ENCODE measurements at places on chromosomes 12 and 14. TPM values are rescaled to one million over a fixed set of nuclear protein-coding genes. Genes with fewer than 3 reads are reported as not detected.

- no peak overlapping the region for H3K27ac ChIP-seq
- H3K4me1 ChIP-seq, result no peaks in the 10 kb centered on the region
- no peak overlapping the region for H3K4me3 ChIP-seq
- peaks cover 13% of the 10 kb centered on the region for H3K27me3 ChIP-seq
These were observed 140.6 kb upstream of the PRMT8 start for GRCh38 chr12:3350432-3350831.

- no peaks in the 10 kb centered on the region for H3K36me3 ChIP-seq
- peaks cover 31% of the 10 kb centered on the region for H3K4me1 ChIP-seq
- no peaks in the 10 kb centered on the region for H3K27me3 ChIP-seq
- DNase-seq, result no peak
- H3K27ac ChIP-seq, result no peak overlapping the region
These were observed 57.7 kb downstream of the ARF6 start for GRCh38 chr14:49950275-49951228.

Gene ZC2HC1C
- not detected for total RNA-seq

Gene TTC6
- total RNA-seq, result not detected

Gene WSCD2
- 1.9 TPM for total RNA-seq

DNA sequence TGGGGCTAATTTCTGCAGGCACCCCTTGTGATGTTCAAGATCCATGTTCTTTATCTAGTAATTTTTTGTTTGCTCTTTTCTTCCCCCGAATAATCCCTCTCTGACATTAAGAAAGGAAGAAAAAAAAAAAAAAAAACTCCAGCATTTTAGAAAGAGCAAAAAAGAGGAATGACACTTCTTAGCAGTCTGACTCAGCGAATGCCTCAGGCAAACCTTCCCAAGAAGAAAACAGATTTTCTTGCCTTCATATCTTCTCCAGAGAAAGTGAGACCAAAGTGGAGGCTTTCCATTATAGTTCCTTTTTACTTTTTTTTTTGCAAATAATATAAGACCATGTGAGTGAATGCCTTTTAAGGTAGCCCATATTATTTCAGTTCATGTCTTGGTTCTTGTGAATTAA is 479.0 kb upstream of the SYT1 start:
- no peaks in the 10 kb centered on the region for H3K4me1 ChIP-seq
- H3K4me3 ChIP-seq, result no peak overlapping the region
- no peak for DNase-seq
- no peak overlapping the region for H3K27ac ChIP-seq
- H3K27me3 ChIP-seq, result no peaks in the 10 kb centered on the region

DNA sequence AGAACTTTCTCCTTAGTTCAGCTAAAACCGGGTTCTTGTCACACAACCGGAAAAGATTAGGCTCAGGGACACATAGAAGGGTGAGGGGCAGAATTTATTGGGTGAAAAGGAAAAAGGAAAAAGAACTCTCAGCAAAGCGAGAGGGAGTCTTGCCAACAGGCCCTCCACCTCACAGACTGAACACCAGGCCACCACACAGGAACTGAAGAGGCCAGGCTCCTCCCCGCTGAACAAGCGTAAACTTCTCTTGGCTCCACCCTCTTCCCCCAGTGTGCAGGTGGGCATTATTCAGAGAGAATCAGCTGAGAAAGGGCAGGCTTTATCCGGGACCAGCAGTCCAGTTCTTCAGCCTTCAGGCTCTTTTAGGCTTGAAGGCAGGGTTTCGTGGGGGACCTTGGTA is 125.6 kb upstream of the FGD4 start:
- peaks cover 39% of the 10 kb centered on the region for H3K4me1 ChIP-seq
- peak; percentile 47 for DNase-seq
- peaks cover 2% of the 10 kb centered on the region for H3K36me3 ChIP-seq
- H3K27ac ChIP-seq, result peak overlapping the region; percentile 99

GRCh38 chr12:101407049-101407435 is 530 bp downstream of the ARL1 start:
- H3K27ac ChIP-seq, result peak overlapping the region; percentile 97
- H3K27me3 ChIP-seq, result no peaks in the 10 kb centered on the region
- peaks cover 24% of the 10 kb centered on the region for H3K4me1 ChIP-seq
- no peak for DNase-seq

Data from activated B cell treated with CpG ODN at 0.5 μM for 24 hours (primary cell).